ENCODE measurements at places on chromosomes 12 and 14.

- DNase-seq, result no peak
Measured at GRCh38 chr12:47758584-47758833, 171 bp downstream of the RAPGEF3 start.

DNA sequence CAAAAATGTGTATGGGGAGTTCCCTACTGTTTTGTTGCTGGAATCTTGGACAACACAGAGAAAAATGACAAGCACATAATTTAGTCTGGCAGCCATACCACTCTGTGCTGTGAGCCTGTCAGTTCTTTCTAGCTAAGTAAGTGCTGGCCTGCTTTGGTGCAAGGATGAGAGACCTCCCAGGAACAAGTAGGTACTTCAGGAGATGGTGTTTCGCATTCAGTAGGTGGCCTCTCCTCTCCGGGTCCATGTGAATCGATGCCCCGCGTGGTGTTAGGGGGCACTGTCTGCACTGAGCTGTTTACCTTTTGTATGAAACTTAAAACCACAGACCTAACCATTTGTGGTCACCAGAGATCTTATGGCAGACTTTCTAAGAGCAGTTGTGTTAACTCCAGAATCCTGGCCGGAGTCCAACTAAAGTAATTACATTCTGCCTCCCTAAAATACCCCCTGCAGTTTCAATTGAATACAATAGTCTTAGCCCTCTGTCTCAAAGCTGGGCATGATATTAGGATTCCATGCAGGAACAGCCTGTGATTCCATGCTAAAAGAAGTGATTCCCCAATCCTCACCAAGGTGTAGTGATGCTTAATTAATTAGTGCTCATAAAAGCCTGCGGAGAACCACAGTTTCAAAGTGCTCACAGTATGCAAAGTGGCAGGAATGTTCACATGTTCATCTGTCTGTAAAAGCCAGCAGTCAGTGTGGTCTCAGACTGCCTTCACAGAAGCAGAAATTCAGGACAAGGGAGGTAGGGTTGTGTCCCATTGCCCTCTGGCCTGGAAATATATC is 64.2 kb downstream of the LLPH start:
- no peak for DNase-seq

DNA sequence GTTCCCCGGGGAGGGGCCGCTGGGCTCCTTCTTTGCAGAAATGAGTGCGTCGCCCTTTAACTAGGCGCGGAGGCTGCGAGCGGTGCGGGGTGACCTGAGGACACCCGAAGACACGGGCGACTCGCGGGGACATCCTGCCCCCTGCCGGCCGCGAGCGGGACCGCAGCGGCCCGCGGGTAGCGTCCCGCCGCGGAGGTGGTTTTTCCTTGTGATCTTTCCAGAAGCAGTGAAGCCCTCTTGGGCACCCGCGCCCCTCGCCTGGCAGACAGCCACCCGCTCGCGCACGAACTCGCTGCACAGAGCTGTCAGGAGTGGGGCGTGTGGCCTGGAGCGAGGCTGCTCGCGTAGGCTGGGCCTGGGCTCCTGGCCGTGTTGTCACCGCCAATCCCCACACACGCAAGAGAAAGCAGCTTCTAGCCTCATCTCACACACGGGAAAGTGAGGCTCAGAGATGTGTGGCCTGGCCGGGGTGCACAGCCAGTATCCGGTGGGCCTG is 67.2 kb downstream of the DIO3 start:
- peak; percentile 54 for DNase-seq

- DNase-seq, result no peak
Measured at GRCh38 chr12:52175371-52176350, 16.2 kb downstream of the KRT80 start.

DNA sequence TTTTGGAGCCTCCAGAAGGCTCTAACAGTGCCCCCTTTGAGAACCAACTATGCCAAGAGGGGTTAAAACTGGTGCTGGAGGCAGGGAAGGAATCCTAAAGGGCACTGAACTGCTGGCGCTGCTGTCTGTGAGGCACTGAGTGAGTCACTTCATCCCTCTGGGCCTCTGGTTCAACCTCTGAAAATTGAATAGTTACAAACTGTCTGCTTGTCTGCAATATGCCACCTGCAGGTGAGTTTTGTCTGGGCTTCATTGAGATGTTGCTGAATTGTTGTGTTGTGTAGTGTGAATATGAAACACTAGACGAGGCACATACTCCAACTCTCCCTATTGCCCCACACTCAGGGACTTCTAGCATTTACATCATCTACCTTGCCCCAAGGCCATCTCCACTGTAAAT is 68.0 kb downstream of the GRIN2B start:
- no peak for DNase-seq

DNA sequence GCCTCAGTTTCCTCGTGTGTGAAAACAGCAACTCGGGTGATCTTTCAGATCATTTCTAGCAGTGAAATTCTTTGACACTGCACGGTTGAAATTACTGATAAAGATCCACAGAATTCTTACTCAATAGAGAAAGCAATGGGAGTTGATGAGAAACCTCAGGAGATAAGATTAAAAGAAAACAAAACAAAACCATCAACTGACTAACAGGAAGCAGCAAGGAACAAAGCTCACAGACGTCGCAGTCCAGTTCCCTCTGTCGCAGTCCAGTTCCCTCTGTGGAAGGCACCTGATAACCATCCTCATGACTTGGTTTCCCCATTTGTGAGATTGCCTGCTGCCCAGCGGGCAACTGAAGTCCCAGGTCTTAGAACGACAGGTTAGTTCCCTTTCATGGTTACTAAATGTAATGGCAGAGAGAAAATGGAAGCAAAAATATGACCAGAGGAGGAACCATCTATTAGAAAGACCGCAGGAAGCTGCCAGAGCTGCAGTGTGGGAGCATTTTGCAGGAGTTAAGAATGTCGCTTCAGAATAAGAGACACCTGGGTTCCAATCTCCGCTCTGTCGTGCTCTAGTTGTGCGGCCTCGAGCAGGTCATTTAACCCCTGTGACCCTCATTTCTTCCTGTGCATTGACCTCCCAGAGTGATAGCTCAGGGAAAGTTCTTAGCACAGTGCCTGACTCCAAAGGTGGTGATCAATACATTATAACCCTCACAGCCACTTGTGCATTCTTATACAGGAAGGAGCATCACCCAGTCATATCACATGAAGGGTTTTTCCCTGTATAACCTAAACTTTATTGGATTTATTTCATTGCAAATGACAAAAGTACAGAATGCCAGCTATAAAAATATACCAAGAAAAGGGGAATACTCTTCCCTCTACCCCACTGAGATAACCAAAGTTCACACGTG is 5.1 kb upstream of the MED13L start:
- DNase-seq, result no peak

DNA sequence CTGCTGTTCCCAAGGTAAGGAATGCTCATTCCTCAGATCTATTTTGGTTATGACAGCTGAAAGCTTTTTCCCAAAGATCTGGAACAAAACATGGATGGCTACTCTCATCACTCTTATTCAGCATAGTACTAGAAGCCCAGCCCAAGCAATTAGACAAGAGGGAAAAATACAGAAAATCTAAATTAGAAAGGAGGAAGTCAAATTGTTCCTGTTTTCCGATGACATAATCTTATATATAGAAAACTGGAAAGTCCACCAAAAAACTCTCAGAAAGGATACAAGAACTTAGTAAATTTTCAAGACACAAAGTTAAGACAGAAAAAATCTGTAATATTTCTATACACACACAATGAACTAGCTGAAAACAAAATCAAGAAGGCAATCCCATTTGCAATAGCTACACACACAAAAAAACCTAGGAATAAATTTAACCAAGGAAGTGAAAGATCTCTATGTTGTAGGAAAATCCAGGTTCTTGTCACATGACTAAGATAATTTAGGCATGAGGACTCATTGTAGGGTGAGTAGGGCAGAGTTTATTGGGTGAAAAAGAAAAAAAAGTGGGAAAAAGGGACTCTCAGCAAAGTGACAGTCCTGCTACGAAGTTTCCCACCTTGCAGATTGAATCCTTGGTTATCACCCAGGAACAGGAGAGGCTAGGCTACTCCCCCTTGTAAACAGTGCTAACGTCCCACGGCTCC is 28.6 kb upstream of the KLRB1 start:
- DNase-seq, result no peak

GRCh38 chr12:54522243-54522642 is 24.7 kb downstream of the NCKAP1L start:
- DNase-seq, result no peak

DNA sequence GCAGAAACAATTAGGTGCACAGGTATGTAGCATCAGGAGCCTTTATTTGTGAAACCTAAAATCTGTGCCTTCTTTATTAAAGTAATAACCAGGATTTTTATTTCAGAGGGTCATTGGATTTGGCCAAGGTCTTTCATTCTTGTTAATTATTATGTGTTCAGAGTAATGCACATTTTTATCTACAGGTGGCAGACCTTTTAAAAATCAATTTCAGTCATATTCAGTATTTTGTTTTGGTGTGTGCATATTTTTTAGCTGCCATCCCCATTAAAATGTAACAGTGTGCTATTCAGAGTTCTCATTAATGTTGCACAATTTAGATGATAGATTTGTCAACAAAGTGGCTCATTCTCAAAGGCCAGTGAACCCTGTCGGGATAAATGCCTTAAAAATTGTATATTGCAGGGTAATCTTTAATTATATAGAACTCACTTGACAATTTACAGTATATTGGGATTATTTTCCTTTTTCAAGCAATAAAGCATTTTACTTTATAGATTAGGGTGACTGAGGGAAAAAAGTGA is 319.3 kb upstream of the SOX5 start:
- no peak for DNase-seq

DNA sequence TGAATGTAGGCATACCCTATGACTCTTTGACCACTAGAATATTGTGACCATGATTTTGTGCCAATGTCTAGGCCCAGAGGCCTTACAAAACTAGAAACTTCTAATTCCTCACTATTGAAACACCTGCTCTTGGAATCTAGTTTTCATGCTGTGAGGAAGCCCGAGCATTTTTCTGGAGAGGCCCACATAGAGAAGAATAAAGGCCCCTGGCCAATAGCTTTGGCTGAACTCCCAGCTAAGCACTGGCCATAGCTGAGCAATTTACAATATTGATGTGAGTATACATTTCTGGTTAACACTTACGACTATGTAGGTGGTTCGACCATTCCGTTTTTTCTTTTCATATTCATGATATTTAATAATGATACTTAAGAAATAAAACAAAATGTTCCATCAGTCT is 190.3 kb downstream of the KCNH5 start:
- DNase-seq, result no peak

DNA sequence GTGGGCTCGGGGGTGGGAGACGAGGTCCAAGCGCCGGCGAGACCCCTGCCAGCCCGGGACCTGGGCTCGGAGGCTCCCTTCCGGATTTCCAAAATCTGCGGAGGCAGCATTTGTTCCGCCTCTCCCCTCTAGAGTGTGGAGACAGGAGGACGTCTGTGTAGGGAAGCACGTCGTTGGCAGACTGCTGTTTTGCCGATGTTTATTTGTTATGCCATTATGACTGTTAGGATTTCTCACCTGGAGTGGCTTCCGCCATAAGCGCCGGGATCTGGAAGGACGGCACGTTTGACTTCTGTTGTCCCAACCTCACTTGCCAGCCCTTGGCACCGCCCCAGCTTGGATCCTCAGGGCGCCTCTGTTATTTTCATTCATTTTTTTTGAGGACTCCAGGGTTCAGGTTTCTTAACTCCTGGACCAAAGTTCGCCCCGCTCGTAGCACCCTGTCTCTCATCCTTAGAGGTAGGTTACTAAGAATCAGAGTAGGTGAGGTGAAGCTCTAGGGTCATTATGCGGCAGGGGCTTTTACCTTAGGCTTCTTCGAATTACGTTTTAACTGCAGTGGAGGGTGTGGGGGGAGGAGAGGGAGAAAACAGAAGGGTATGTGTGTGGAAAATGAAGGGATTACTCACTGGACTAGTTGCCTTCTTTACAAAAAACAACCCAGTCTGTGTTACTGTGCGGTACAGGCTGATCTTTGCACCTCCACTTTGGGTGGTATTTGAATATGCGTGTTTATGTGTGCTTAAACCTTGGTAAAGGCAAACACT is 547 bp upstream of the PYGL start:
- no peak for DNase-seq

- DNase-seq, result no peak
Measured at GRCh38 chr12:33653362-33653761, 213.7 kb upstream of the SYT10 start.

DNA sequence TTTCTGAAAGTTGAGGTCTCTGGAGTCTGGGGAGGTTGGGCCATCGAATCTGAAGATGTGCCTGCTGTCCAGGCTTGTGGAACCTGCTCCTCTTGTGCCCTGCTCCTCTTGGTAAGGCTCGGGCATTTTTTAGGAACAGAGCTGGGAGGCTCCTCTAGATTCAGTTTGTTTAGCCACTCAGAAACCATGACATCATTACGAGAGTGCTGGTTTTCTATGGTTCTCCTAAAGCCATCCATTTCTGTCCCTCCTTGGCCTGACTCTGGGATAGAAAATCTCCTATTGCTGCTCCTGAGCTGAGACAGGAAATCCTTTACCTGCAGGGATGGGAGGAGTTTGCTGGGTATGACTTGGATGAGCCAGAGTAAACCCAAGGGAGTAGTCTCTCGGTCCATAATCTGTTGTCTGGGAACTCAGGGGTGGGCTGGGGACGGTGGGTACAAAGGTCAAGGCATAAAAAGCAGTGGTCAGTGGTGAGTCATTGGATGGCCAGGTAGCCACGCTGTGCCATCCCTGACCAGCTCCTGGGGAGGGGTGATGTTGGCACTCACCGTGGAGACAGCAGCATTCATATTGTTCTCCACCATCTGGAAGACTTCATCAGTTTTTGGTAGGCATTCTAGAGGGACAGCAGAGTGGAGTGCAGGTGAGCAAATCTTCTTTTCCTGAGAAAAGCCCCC is 2.4 kb upstream of the ADCY4 start:
- no peak for DNase-seq

DNA sequence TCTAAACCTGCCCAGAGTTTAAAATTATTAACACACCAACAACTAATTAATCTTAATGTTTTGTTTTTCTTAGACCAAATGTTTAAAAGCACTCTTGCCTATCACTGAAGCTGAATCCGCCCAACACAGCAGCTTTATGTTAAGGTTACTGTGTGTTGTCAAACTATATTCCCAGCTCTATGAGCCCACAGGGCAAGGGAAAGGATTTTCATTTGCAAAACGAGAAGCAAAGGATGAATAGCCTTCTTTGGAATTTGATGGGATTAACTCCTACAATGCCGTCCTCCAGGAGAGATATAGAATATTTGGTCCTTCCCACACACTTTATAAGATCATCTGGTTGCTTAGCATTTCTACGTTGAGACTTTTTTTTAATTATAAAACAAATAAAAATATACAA is 43.7 kb downstream of the DUSP16 start:
- no peak for DNase-seq

GRCh38 chr12:85057370-85057963 is 21.3 kb downstream of the LRRIQ1 start:
- no peak for DNase-seq

GRCh38 chr12:98418357-98419075 is 96.9 kb upstream of the TMPO start:
- DNase-seq, result no peak

GRCh38 chr12:91986084-91986483 is 159.6 kb downstream of the BTG1 start:
- DNase-seq, result no peak

- DNase-seq, result no peak
Measured at GRCh38 chr14:26866721-26867120, 268.9 kb upstream of the NOVA1 start.

GRCh38 chr12:82438356-82438755 is 80.0 kb downstream of the METTL25 start:
- DNase-seq, result no peak

GRCh38 chr12:130577351-130577750 is 138.7 kb downstream of the RIMBP2 start:
- no peak for DNase-seq

All from T follicular helper cell (primary cell).